ENCODE measurements at places on chromosomes 7 and 10.

GRCh38 chr7:114695182-114695581, 226.7 kb upstream of the MDFIC start:
- no peak for DNase-seq

GRCh38 chr7:13639396-13639795, 350.1 kb downstream of the ETV1 start:
- no peak for DNase-seq

- no peak for DNase-seq
Measured at GRCh38 chr10:30282221-30282620, 66.9 kb downstream of the MTPAP start.

DNA sequence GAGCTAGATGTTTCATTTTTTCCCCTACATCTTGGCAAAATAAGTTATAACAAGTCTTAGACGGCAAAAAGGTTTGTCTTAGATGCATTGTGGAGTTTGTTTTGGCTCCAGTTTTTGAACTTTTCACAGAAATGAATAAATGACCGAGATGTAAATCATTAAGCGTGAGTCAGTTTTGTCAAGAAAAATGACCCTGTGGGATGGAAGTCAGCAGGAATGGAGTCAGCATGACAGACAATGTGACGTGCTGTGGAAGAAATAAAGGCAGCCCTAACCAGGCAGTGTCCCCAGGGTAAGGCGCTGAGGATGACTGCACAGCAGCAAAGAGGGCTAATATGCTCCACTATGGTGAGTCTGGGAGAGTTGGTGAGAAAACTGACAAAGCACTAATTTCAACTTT, 163.2 kb downstream of the NOC3L start:
- DNase-seq: no peak

- DNase-seq: no peak
Measured at GRCh38 chr7:55964261-55965099, at the start of gene NIPSNAP2. TSS of gene NIPSNAP2 (plus strand) at chr7:55964585. CDS start at chr7:55964610, 25 bp downstream.

- no peak for DNase-seq
Measured at GRCh38 chr10:56537984-56538383, 176.9 kb upstream of the ZWINT start.

GRCh38 chr10:86393862-86394455, 27.4 kb upstream of the GRID1 start:
- no peak for DNase-seq

Measured in stimulated activated CD4-positive, alpha-beta T cell treated with anti-CD3 and anti-CD28 coated beads, TNF-alpha, amount 100 ng/mL, for 4 hours (primary cell).